Lung (tissue), 17 donors: ENCODE measurements at places on chromosomes 4 and X.
A peak's percentile ranks its signal among the peaks of the same experiment; 100 is the strongest.

DNA sequence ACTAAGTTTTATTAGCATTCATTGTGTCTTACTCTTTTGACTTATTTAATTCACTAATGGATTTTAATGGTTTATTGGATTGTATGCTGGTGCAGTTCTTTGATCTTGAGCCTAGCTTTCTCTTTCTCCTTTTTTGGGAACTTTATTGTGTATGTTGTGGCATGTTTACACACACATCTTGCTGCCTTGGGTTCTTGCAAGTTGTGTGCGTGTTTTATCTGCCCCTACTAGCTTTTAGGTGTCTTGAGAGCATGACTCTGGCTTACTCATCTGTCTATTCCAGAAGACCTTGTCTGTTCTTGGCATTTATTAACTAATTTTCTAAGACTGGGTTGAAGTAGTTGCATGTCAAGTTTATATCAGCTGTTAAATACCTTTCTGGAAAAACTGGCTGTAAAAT lies 2.7 kb downstream of the TMEM165 start:
- DNase-seq: no peak

DNA sequence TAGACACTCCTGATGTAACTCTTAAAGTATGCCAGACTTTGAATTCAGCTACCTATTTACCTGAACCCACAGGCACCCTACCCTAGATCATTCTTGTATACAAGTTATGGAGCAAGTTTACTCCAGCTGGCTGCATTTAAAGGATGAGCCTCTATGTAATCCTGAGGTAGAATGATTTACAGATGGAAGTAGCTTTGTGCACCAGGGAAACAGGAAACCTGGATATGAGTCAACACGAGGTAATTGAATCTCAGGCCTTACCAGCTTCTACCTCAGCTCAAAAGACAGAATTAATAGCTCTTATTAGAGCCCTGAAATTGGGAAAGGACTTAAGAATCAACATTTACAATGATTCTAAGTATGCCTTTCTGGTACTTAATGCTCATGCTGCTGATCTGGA lies 119.8 kb downstream of the AGTR2 start:
- no peak for DNase-seq

- DNase-seq: no peak
These were observed 1.1 kb upstream of the TRMT10A start for GRCh38 chr4:99564921-99565320.

DNA sequence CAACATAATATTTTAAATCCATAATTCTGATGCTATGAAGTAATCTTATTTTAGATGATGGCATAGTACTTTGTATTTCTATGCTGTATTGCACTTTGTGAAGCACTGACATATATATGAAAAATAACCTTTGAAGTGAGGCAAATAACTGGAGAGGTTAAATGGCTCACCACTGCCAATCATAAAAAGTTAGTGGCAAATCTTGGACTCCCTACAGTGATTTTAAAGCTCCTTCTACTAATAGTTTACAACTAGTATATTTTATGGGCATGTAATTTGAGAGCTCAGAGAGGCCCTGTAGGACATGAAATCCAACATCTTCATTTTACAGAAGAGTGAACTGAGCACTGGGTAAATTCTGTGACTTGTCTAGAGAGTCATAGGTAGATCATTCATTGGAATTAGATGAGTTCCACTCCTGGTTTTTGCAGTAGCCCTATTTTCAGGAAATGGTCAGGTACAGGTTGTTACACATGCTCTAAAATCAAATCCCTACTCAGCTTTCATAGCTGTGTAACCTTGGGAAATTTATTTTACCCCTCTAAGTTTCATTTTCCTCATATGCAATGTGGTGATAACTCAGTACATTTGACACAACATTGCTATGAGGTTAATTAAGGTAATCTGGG lies 804 bp upstream of the GC start:
- no peak for DNase-seq

- DNase-seq: no peak
These were observed 278.4 kb upstream of the AGTR2 start for GRCh38 chrX:115892056-115892708.

DNA sequence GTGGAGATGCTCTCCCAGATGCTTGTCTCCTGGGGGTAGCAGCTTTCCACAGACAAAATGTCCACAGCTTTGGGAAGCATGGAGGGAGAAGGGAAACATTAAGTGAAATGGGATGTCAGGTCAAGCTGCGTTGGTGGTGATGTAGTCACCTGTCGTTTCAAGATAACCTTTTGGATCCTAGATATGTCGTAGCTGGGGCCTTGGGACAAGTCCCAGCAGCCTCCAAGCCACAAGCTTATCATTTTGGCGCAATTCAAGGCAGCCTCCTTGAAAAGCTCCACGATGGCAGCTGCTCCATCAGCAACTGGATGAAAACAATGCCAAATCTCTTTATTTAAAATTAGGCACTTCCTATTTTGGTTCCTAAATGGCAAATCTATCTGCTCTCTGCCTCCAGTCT lies 52.0 kb downstream of the RTL9 start:
- DNase-seq: no peak

DNA sequence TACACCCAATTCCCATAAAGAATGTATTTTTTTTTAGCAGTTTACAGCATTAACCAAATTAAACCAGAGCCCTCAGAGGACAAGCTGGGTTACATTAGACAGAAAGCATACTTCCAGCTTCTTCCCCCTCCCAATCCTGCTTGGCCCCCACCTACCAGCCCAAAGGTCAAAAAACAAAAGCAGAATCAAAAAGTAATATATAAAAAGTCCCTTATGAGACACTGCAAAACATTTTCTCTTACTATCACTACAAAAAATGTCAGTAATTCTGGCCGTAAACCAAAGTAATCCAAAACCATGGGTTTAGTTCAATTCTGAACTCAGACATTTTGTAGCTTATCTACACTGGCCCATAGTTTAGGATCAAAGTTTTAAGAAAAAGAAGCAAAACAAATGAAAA lies 38.0 kb downstream of the APBB2 start:
- DNase-seq: no peak

GRCh38 chrX:139883984-139884383 lies 48.9 kb downstream of the ATP11C start:
- no peak for DNase-seq

- peak; percentile 64 for DNase-seq
These were observed 1.6 kb downstream of the APBB2 start for GRCh38 chr4:41212616-41213203.

GRCh38 chrX:70979136-70979762 lies 48.4 kb upstream of the SLC7A3 start:
- DNase-seq: peak; percentile 39

GRCh38 chrX:97691901-97692455 lies 808.3 kb downstream of the RPA4 start:
- DNase-seq: no peak

DNA sequence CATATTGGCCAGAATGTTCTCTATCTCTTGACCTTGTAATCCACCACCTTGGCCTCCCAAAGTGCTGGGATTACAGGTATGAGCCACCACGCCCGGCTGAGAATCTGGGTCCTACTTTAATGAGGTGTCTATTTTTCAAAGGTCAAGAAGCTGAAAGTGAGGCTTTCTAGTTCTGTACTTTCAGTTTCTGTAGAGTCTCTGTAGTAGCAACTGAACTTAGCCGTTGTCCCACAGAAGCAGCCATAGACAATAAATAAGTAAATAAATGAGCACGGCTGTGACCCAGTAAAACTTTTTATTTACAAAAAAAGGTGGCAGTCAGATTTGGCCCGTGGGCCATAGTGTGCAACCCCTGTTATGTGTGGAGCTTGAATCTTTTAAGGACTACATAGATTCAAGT lies 92.0 kb downstream of the FNIP2 start:
- no peak for DNase-seq

- DNase-seq: peak; percentile 84
These were observed 1.7 kb downstream of the PDGFRA start for GRCh38 chr4:54230484-54231418.

DNA sequence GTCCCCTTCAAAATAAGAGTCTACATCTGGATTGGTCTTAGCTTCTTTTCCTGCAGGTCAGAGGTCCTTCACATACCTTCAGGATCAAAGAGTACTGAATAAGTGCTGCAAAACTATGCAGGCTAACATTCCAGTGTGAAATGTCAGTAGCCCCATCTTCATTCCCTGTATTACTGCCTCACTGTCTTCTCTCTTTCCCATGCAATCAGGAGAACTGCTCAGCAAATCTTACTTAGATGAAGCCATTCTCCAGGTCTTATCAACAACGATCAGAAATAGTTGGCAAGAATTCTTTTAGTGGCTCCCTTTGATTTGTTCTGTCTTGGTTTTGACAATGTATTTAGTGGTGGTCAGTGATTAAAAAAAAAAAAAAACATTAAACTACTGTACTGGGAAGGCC lies 26.0 kb upstream of the IQCM start:
- no peak for DNase-seq

GRCh38 chr4:42555828-42556227 lies 101.1 kb downstream of the ATP8A1 start:
- DNase-seq: no peak

DNA sequence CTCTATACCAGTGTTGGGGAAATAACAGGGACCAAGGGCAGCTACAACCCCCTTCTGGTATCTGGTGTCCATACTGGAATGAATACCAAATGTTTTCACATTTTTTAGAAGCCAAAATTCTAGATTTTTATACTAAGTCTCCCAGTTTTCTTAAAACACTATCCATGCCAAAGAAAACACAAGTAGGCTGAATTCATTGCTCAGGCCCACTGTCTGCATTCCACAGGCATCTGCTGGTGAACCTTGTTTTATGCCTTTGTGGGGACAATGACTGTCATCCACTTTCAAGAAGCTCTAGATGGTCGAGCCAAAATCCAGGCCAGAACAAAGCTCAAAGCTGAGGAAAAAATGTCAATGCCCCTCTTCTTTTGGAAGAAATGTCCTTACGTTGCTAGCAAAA lies 213.4 kb upstream of the RASGEF1B start:
- no peak for DNase-seq

- DNase-seq: no peak
These were observed 9.8 kb downstream of the GUCY1A1 start for GRCh38 chr4:155676430-155676825.

DNA sequence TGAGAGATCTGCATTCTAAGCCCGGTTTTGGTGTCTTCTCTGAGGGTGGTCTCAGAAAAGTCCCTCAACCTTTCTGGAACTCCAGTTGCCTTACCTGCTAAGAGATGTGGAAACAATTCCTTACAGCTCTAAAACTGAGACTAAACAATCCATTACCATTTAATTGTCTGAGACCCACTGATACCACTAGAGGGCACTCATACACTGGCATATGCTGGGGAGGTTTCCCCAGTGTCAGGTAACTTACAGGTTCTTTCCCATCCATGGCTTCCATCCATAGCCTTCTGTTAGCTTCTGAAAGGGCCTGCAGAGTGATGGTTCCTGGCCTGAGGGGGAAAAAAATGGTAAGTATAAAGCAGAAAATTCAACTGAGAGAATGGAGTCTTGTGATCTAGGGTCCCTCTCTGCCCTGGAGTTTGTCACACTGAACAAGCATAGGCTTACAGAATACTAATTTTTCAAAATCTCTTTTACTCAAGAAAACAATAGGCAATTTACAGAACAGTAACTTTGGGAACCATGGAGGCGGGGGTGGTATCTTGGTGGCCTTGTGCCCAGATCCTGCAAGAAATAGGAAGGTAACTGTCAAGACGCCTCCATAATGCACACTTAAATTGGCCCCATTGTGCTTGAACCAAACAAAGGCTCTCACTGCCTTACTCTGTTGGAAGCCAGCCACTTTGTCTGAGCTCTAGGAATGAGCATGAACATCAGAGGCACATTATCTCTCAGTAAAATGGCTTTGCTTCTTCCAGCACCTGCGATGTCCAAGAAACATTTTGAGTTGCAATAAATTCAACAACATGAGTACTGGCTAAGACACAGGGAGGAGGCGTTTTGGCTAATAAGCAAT lies 236.1 kb downstream of the OPHN1 start:
- peak; percentile 18 for DNase-seq

DNA sequence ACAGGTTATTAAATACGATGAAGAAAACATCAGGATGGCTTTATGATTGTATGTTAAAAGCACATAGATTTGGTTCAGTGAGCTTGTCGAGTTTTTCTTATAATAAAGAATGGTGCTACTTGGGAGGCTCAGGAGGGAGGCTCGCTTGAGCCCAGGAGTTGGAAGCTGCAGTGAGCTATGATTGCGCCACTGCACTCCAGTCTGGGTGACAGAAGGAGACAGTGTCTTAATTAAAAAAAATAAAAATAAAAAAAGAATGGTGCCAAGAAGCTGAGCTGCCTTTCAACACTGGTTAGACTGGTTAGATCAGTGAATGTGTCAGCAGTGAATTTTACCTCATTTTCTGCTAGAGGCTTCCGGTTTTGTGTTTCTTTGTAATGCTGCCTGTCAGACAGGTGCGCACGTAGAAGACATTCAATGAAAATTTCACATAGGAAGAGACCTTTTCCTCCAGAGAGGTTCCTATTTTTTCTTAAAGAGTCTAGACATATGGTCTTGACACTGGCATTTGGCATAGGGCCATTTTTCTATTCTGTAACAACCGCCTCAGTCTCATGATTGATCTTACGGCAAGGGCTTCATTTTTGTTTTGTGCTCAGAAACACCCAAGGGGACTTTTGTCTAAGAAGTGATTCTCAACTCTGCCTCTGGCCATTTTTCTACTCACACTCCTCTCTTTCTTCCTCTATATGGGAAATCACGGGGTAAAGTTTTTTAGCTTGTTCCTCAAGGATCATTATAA lies 15.0 kb upstream of the ARSF start:
- DNase-seq: peak; percentile 61

DNA sequence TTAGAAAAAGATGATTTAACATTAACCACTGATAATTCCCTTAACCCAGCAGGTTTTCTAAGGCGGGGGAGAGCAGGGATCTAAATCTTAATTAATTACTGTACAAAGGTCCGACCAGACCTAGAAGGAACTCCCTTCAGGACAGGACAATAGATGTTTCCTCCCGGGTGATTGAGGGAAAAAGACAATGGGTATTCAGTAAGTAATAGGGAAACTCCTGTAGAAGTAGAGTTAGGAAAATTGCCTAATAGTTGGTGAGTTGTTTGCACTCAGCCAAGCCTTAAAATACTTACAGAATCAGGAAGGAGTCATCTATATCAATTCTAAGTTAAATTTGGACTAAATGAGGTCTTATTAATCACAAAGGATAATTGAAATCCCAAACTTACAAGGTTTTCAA lies 5.8 kb upstream of the SRD5A3 start:
- no peak for DNase-seq

GRCh38 chrX:77455437-77455836 lies 8.2 kb downstream of the FGF16 start:
- DNase-seq: no peak

- DNase-seq: no peak
These were observed 6.4 kb upstream of the HERC3 start for GRCh38 chr4:88585917-88586316.
